HuH-7 (cell line): ENCODE measurements at places on chromosomes 7 and 10.

DNA sequence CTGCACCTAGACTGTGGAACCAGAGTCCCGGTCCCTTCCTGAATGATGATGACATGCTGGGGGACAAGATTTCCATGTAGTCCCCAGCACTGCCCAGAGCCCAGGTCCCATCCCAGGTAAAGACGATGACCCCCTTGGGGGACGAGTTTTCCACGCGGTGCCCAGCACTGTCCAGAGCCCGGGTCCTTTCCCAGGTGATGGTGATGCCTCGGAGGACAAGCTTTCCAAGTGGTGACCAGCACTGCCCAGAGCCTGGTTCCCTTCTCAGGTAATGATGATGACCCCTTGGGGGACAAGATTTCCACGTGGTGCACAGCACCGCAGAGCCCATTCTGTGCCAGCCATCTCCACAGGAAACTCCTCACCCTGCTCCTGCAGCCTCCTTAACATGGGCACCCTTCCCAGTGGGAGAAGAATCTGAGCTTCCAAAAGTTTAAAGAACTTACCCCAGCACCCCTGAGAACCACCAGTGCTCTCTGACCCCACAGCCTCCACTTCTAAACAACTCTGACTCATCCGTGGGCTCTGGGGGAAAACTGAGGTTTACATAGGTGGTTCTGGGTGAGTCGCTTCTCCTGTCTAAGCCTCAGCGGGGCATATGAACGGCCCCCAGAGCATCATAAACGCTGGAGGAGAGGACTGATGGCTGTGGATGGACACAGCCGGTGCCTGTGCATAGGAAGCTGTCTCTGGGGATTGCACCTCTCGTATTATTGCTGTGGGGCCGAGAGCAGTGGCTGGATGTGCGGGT, 233.2 kb downstream of the TCERG1L start:
- no peak for DNase-seq

- DNase-seq: no peak
Observed at GRCh38 chr7:101255796-101256195, 10.9 kb upstream of the FIS1 start.

DNA sequence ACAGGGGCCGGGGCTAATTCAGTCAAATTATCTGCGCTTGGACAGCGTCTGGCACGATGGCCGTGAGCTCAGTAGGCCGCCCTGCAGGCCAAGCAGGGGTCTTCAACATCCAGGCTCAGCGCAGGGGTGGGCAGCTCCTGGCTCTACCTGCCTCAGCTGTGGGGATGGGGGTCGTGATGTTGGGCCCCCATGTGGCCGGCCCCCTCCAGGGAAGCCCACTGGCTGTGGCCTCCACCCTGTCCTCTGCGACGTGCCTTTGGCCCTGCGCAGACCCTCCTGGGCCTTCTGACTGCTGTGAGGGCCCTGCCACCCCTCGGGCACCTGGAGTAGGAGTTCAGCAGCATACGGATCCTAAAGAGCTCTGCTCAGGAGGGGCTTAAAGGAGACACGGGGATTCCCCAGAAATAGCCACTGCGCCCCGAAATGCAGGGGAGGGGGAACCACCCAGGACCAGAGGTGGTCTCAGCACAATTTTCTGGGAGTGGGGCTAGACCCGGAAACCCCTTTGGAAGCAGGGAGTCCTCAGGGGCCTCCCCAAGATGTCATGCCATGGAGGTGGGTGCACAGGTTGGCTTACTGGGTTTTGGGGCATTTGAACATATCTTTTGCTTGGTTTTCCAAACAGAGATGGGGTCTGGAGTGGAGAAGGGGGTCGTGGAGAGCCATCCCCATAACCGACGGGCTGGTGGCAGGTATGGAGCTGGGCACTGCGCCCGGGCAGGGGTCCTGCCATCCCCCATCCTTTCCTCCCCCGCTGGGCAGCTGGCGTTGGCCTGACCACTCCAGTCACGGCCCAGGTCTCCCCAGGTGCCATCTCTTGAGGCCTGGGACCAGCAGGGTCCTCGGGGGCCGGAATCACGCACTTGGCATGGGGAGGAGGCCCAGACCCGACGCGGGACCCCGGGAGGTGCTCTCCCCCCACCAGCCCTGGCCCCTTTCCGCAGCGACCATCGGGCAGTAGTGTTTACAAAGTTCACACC, 4.0 kb upstream of the ADAP1 start:
- DNase-seq: no peak

DNA sequence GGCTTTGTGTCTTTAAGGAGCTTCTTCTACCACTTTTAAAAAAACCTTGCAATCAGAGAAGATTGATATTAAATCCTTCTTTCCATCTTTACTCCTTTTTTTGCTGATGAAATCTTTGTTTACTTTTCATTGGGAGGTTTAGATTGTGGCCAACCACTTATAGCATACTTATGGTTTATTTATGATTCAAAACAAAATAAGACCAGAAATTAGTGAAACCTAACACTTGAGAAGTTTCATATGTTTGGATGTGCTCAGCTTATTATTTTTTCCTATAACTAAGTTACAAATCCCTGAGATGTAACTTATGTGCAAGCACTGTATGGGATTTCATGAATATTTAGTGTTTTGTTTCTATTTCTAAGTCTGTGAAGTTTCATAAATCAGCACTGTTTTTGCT, 13.5 kb upstream of the PRPS1L1 start:
- no peak for DNase-seq

- DNase-seq: no peak
Observed at GRCh38 chr7:69768986-69769595, 170.8 kb downstream of the AUTS2 start.
